ENCODE measurements at places on chromosomes 4 and X.

DNA sequence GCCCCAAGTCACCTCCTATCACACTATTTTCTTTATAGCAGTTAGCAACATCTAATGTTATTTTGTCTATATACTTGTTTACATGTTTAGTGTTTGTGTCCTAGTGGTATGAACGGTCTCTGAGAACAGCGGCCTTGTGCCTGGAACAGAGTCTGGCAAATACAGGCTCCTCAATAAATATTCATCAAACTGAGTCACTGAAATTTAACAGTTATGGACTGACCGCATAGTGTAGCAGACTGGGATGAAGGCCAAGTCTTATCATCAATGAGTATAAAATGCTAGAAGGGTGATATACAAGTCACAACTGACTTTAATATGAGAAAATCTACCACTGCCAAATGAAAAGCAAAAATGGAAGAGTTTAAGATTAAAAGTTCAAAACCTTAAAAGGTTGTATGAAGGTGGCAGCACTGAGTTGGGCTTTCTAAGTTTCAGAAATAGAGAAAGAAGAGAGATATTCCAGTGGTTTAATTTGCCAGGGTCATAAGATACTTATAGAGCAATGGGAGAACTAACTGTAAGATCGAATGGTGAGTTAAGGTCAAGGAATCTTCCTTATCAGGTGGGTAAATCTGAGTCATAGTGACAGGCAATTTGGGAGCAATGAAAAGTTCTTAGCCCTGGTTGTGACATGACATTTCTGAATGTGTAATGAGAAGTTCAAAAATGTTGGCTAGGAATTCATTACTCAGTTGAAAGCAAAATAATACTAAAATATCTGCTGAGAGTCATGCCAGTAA lies 34.9 kb downstream of the ELOVL6 start:
- DNase-seq: no peak

DNA sequence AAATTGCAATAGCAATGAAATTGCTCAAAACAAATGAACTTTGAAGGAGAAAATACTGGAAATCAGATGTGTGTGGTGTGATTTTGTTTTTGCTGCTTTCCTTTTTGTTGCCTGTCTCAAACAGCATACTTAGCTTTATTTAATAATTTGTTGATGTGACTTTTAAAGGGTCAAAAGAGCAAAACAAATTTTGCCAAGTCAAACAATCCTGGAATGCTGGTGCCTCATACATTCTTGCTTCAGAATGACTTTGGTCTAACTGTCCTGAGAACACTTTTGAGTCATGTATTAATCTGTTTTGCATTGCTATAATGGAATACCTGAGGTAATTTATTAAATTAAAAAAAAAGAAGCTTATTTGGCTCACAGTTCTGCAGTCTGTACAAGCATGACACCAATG lies 3.4 kb downstream of the PF4V1 start:
- DNase-seq: no peak

DNA sequence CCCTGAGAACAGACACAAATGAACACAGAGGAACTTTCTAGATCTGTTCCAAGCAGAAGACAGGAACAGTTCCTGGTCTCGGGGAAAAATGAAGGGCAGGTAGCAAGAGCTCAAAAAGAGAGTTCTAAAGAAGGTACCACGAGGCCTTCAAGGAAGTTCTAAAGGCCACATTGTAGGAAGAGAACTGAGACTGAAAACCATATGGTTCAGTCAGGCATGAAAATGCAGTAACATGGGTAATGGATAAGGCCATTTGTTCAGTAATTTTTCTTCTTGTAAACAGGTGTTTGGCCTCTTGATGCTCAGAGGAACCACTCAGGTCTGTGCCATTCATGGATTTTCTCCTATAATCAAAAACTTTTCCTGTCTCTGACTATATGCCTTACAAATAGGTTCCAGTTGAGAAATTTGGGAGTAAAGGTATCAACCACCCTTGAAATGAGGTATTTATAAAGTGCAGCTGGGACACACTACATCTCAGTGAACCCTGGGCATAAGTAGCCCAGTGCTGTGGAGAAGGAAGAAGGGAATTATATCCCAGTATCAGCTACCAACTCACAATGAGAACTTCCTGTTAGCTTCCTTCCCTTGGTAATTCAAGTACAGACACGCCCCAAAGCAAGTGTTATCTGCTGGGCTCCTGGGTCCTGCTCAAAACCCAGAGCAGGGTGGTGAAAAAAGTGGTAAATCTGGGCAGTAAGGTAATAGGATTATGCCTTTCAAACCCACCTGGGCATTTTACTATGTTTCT lies 277.9 kb downstream of the KLHL13 start:
- DNase-seq: no peak

- no peak for DNase-seq
Measured at GRCh38 chrX:139297638-139298037, 232.9 kb upstream of the F9 start.

DNA sequence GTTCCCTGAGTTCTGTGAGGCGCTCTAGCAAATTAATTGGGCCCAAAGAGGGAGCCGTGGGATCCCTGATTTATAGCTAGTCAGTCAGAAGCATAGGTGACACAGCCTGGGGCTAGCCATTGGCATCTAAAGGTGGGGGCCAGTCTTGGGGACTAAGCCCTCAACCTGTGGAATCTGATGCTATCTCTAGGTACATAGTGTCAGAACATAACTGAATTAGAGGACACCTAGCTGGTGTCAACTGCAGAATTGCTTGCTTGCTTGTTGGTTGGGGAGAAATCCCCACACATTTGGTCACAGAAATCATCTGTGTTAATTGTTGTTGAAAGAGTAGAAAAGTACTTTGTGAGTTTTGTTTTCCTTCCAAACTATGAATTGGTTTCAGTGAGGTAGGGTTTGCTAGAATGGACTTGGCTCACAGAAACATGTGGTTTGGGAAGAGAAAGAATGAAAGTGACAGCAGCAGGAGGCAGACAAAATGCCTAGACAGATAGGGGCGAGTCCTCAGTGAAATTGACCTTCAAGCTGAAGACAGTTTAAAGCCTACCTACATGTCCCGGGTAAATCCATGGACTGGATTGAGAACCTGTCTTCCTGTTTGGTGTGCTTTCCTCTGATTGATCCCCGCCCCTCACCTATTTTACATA lies 12.8 kb upstream of the GPR82 start:
- DNase-seq: no peak

- DNase-seq: no peak
Measured at GRCh38 chr4:173121076-173121561, 47.5 kb upstream of the GALNT7 start.

- DNase-seq: no peak
Measured at GRCh38 chr4:187179086-187180058, 455.7 kb upstream of the FAT1 start.

GRCh38 chrX:133796282-133796681 lies 189.1 kb downstream of the GPC3 start:
- no peak for DNase-seq

- peak; percentile 31 for DNase-seq
Measured at GRCh38 chr4:84927428-84927827, 39.1 kb downstream of the WDFY3 start.

GRCh38 chr4:47278631-47279030 lies 184.9 kb downstream of the COMMD8 start:
- DNase-seq: no peak

GRCh38 chr4:169080981-169081380 lies 70.9 kb upstream of the CBR4 start:
- DNase-seq: no peak

- no peak for DNase-seq
Measured at GRCh38 chr4:183260491-183261151, 59.5 kb downstream of the CLDN22 start.

DNA sequence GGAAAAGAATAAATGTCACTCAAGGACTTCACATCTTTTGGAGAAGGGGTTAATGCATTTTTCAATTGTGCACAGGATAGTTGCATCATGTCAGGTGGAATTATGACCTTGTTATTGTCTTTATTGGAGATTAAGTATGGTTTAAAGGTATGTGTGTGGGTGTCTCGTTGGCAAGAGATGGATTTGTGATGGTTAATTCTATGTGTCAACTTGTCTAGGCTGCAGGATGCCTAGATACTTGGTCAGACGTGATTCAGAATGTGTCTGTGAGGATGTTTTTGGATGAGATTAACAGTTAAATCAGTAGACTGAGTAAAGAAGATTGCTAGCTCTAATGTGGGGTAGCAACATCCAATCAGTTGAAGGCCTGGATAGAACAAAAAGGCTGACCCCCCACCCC lies 42.2 kb upstream of the HSD17B10 start:
- no peak for DNase-seq

DNA sequence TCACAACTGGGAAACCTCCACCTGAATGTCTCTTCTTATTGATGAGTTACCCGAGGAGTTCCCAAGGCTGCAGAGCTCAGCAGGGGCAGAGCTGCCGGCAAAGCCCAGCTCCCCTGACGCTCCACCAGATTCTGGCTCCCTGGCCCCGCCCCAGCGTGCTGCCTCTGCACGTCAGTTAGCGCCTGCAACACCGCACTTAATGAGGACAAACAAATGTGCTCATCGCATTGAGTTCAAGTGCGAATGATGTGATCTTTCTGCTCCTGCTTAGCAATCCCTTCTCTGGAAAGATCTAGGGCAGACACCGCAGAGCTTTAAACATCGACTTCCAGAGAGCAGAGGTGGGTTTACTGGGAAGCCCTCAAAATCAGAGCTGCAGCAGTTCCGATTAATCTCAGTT lies 55.5 kb upstream of the FBXW7 start:
- DNase-seq: peak; percentile 68

DNA sequence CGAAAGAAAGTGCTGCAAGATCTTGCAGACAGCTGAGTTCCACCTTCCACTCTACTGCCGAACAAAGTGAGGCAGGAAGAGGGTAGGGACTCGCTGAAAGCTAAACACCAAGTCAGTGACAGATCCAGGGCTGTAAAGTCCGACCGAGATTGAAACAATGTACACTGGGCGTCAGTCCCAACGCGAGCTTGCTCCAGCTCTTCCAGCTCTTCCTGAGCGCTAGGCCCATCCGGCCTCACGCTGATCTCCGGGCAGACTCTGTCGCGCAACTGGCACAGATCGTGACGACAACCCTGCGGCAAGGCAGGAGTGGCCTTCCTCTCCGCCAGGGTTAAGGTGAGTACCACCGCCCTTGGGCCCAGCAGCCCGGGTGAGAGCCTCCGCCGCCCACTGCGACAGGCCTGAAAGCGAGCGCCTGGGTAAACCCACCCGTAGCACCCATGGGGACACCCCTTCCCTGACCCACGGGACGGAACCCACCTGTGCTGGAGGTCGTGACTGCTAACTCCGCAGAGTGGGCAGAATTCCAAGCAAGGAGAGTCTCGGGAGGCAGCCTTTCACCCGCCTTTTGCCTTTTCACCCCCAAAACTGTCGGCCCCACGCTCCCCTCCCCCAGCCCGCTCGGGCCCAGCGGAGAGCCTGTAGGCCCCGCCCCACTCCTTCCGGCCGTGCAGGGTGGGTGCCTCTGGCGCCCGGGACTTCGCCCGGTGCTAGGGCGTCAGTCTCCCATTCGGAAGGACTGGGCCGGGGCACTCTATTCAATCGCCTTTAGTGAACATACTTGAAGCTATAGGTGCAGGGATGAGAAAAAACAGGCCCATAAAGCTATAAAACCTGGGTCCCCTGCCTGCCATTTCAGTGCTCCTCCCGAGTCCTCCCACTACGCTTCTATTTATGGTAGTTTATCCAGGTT lies at the start of gene TMLHE:
Gene TMLHE (minus strand): TSS at position 641 of the 913 bp plus-strand sequence. CDS start 67,676 bp downstream, outside the sequence.
- peak; percentile 80 for DNase-seq

GRCh38 chrX:22025751-22026150 lies 6.4 kb upstream of the PHEX start:
- no peak for DNase-seq

GRCh38 chr4:45346816-45347435 lies 620.6 kb upstream of the GNPDA2 start:
- no peak for DNase-seq

GRCh38 chrX:129980540-129981199 lies 1.8 kb upstream of the BCORL1 start:
- peak; percentile 42 for DNase-seq

GRCh38 chr4:61292322-61292721 lies 92.2 kb downstream of the ADGRL3 start:
- DNase-seq: no peak

DNA sequence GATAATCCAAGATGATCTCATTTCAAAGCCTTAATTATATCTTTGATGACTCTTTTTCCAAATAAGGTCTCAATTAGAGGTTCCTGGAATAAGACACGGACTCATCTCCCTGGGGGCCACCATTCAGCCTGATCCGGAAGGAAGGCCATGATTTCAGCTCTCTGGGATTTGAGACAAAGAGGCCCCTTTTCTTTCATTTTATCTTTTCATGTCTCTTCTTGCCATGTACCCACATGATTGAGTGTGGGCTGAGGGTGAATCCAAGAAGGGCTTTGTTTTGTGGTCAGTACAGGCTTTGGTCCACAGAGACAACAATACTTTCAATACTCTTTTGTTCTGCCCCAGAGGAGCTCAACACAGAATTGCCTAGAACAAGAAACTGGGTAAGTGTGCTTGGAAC lies 261.2 kb downstream of the TRIML1 start:
- no peak for DNase-seq

DNA sequence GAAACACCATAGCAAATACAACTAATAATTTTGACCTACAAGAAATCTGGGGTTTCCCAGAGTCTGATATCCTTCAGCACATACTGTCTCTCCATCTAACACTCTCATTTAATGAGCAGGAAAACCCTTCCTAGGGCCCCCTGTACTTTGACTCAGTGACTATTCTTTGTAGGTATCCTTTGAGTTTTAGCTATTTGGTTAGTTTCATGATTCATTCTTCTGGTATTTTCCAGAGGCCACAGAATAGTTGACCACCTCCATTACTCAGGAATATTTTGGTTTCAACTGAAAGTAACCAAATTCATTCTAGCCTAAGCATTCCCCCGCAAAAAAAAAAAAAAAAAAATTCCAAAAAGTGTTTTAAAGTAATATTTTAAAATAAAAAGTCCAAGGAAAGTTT lies 140.0 kb downstream of the IDS start:
- no peak for DNase-seq

- no peak for DNase-seq
Measured at GRCh38 chr4:125104616-125105015, 210.1 kb upstream of the FAT4 start.

DNA sequence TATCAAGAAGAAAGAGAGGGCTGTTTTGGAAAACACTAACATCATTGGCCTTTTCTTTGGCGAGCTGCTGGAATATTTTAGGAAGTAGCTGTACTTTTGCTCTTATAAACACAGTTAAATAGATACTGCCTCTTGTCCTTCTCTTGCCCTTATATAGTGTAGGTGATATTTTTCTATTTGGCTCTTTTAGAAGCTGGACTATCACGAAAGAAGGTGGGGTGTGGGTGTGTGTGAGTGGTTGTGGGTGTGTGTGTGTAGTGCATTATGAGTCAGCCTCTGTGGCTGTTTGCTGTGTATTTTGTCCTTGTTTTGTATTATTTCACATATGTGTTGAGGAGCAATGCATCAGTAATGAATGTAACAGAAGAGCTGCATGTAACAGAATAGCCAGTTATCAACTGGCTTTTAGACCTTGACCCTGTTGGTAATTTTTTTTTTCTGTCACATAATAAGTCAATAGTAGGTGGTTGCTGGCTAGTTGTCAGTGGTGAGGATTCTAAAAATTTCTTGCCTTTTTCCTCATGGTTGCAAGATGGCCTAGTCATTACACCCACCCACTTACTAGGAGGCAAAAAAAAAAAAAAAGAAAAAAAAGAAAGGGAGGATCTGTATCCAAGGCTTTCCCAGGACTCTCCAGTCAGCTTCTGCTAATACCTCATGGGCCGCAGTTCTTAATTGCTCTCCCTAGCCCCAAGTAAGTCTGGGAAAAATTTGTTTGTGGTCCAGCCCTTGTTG lies 23.8 kb downstream of the ARHGAP10 start:
- no peak for DNase-seq

Data from WERI-Rb-1 (cell line).